ENCODE measurements at places on chromosomes 1 and 21.

- no peak for DNase-seq
Measured at GRCh38 chr1:67100833-67101232, 33.9 kb downstream of the C1orf141 start.

GRCh38 chr1:235809688-235810397, 56.9 kb downstream of the LYST start:
- DNase-seq: no peak

GRCh38 chr1:7339953-7340352, 431.1 kb upstream of the VAMP3 start:
- no peak for DNase-seq

DNA sequence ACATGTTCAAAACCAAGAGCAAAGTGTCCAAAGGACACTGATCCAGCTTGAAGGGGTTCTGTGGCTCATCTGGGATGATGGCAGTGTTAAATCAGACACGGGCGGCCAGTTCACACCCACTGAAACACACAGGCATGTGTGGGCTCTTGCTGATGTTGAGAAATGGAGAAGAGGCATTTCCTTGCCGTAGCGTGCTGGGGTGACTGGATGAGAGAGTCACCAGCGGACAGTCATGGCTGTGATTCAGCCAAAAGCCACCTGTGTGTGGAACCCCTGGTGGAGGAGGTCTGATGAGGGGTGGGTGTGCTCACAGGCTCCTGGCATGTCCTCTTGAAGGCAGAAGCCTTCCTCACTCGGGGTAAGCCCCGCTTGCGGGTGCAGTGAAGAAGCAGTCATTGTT, 7.2 kb downstream of the C1orf35 start:
- no peak for DNase-seq

- DNase-seq: peak; percentile 74
Measured at GRCh38 chr21:17673261-17674020, 60.7 kb upstream of the BTG3 start.

- DNase-seq: no peak
Measured at GRCh38 chr1:22784317-22784716, 73.7 kb downstream of the EPHB2 start.

- DNase-seq: no peak
Measured at GRCh38 chr1:56411484-56412180, 167.7 kb downstream of the PLPP3 start.

GRCh38 chr1:30757352-30758120, at the start of gene LAPTM5:
Gene LAPTM5 (minus strand): TSS chr1:30757774. CDS start chr1:30757745, 29 bp downstream.
- DNase-seq: no peak
